Bronchial epithelial cell (primary cell): ENCODE measurements at places on chromosomes 16 and 17.
A peak's percentile ranks its signal among the peaks of the same experiment; 100 is the strongest.

- no peak for DNase-seq
These were observed 21.0 kb downstream of the TRARG1 start for GRCh38 chr17:1300371-1300905.

GRCh38 chr16:23380501-23380951 is 72.5 kb downstream of the COG7 start:
- no peak for DNase-seq

DNA sequence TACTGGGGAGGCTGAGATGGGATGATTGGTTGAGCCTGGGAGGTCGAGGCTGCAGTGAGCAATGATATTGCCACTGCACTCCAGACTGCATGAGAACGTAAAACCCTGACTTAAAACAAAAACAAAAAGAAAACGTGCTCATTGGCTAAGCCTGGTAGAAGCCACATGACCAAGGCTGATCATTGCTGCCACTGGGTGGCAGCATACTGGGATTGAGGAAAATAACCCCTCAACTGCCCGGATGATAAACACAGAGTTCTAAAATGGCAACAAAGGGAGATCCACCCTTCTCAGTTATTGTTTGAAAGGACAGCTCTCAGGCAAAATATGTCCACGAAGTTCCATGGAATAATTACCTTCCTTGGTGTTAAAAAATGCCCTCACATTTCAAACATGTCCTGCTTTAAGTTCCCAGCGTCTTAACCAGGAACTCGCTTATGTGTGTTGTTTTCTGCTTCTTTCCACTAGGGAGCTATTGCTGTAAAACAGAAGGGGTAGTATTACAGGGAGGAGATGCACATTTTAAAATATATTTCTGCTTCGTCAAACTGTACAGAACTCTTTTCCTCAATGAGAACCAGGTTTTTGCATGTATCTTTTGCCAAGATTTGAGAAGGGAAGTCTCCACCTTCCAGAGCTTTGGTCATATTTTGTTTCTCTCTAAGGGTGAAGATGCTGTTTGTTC is 675.3 kb downstream of the MAF start:
- DNase-seq: peak; percentile 21

DNA sequence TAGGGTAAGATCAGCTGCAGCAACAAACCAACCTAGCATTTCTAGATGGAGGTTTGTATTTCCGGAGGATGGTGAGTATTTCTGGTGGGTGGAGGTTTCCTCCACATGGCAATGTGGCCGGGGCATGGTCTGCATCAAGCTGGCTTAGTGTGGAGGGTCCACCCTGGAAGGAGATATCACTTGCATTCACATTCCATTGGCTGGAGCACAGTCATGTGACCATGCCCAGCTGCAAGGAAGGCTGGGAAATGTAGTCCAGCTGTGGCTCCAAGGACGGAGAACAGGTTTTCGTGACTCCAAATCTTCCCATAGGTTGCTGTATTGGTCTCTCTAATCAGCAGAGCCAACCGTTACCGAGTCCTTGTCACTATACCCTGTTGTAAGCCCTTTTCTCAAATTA is 68.7 kb downstream of the RAI1 start:
- DNase-seq: peak; percentile 76
